ENCODE measurements at places on chromosomes 7 and 10.
A peak's percentile ranks its signal among the peaks of the same experiment; 100 is the strongest.

GRCh38 chr7:48183370-48183743 lies 12.1 kb downstream of the ABCA13 start:
- DNase-seq: no peak

- no peak for DNase-seq
These were observed 18.0 kb upstream of the ARID5B start for GRCh38 chr10:61883371-61884025.

DNA sequence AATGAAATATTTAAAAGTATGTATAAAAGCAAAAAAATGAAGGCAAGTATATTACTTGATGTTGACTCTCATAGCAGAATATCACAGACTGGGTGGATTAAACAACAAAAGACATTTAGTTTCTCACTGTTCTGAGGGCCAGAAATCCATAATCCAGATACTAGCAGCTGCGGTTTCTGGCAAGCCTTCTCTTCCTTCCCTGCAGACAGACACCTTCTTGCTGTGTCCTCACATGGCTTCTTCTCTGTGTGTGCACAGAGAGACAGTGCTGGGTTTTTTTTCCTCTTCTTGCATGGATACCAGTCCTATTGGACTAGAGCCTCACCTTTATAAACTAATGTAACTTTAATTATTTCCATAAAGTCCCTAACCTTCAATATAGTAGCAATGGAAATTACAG lies 127.9 kb upstream of the AKR1E2 start:
- no peak for DNase-seq

GRCh38 chr10:58512491-58513187 lies at the start of gene BICC1:
TSS of gene BICC1 (plus strand) at chr10:58512872. CDS start at chr10:58513144, 272 bp downstream.
- no peak for DNase-seq

- no peak for DNase-seq
These were observed 882 bp downstream of the ZNF282 start for GRCh38 chr7:149196151-149196704.

- no peak for DNase-seq
These were observed 88.5 kb downstream of the AKR1D1 start for GRCh38 chr7:138164804-138165203.

DNA sequence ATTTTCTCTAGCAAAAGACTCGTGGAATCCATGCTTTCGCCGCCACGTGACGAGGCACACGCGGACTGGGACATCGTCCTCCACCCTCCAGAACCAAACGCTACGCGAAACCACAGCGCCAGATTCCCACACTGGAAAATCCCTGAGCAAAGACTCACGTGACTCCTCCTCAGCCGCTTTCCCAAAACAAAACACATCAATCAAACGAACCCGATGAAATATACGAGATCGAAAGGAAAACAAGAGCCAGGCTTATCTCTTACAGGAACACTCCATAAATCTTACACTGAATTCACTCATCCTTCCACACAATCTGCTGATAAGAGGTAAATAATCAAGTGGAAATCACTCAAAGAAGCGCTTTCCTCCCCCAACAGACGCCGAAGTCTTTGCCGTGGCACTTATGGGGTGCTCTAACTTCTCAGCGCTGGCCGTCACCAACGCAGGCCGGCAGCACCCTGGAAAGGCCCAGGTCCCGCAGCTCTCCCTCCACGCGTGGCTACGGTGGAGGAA lies 23.8 kb downstream of the DIP2C start:
- DNase-seq: no peak

- no peak for DNase-seq
These were observed 47.6 kb upstream of the PDCD4 start for GRCh38 chr10:110824152-110824441.

GRCh38 chr10:17689137-17689536 lies 45.2 kb downstream of the STAM start:
- no peak for DNase-seq

GRCh38 chr7:21326921-21327320 lies 101.0 kb upstream of the SP4 start:
- no peak for DNase-seq

- no peak for DNase-seq
These were observed 50.8 kb downstream of the GCC1 start for GRCh38 chr7:127534636-127535035.

DNA sequence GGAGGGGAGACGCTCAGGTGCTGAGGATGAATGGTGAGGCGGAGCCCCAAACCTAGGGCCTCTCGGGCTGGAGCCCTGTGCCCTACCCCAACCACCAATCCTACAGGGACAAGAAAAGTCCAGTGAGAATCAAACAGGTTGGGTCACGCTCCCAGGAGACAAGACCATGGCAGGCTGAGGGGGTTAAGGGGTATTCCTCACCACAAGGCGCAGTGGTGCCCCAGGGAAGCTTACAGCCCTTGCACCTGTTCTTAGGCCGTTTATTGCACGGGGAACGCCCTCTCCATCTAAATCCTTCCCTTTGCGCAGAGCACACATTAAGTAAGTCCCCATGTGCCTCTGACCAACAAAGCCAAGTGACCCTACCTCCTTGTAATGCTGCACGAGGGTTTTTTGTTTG lies 3.5 kb downstream of the FZD9 start:
- no peak for DNase-seq

GRCh38 chr10:9734218-9734617 lies 1283.5 kb upstream of the CELF2 start:
- no peak for DNase-seq

- DNase-seq: no peak
These were observed 58.6 kb downstream of the AUTS2 start for GRCh38 chr7:69656890-69657289.

DNA sequence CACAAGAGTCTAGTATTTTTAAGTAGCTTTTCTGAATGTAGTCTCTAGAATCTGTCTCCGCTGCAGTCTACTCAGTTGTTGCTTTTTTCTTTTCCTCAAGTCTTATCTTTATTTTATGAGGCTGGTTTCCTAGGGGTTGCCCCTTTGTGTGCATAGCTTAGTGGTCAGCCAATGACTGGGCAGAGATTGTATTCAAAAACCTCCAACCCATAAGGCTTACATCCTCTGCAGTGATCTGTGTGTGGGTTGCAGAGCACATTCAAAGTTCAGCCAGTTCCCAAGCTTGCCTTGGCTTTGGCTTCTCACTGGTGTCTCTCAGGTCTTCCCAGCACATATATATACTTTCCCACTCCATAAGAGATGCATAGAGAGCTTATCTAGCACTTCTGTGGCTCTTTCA lies 160.0 kb upstream of the TCF7L2 start:
- DNase-seq: no peak

DNA sequence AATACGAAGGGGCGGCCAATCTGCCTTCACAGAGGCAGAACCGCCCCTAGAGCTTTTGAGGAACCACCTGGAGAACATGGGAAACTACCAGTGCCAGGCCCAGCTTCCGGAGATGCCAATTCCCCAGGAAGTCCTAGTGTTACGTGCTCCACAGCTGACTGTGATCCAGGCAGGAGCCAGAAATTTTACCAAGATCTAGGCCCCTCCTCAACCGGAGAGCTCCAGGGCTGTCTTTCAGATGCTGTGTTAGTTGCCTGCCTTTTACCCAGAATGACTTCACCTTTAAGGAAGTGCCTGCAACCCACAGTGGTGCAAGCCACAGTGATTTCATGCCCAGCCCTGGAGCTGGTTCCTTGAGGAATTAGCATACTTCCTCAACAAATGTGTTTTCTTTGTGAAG lies 62.9 kb downstream of the ELMO1 start:
- DNase-seq: no peak

GRCh38 chr7:42596737-42597136 lies 315.1 kb downstream of the C7orf25 start:
- no peak for DNase-seq

- no peak for DNase-seq
These were observed 29.9 kb upstream of the HBP1 start for GRCh38 chr7:107138696-107139420.

GRCh38 chr10:123380491-123381085 lies 226.4 kb downstream of the BUB3 start:
- DNase-seq: no peak

- no peak for DNase-seq
These were observed 312.6 kb downstream of the IPMK start for GRCh38 chr10:57955076-57955475.

- no peak for DNase-seq
These were observed 101.7 kb upstream of the ZNF438 start for GRCh38 chr10:31133251-31133791.

DNA sequence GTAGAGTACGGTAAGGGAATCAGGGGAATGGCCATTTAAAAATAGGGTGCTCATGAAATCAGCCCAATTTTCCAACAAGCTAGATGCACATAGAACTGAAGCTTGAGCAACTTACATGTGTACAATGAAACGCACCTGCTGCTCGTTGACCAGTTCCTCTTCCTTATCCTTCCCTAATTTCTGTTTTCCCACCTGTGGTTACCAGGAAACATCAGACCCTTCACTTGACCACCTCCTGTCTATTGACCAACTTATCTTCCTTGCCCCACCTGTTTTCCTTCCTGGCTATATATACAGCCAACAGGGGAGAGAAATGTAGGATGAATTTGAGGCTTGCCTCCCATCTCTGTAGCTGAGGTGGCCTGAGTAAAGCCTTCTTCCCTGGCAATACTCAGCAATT lies 37.8 kb upstream of the RAPGEF5 start:
- DNase-seq: no peak

GRCh38 chr10:5643346-5644067 lies 22.9 kb downstream of the ASB13 start:
- no peak for DNase-seq

GRCh38 chr7:12257582-12257981 lies 46.5 kb downstream of the TMEM106B start:
- peak; percentile 16 for DNase-seq

DNA sequence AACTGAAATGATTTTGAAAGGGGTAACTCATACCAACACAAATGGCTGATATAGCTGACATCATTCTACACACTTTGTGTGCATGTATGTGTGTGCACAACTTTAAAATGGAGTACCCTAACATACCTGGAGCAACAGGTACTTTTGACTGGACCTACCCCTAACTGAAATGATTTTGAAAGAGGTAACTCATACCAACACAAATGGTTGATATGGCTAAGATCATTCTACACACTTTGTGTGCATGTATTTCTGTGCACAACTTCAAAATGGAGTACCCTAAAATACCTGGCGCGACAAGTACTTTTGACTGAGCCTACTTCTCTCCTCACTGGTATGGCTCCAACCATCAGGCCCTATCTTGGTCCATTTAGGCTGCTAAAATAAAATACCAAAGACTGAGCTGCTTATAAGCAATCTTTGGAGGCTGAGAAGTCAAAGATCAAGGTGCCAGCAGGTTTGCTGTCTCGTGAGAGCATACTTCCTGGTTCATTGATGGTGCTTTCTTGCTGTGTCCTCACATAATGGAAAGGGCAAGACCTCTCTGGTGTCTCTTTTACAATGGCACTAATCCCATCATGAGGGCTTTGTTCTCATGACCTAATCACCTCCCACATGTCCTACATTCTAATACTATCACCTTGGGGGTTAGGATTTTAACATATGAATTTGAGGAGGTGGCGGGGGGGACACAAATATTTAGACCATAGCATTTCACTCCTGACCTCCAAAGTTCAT lies 173.3 kb downstream of the CFTR start:
- no peak for DNase-seq

DNA sequence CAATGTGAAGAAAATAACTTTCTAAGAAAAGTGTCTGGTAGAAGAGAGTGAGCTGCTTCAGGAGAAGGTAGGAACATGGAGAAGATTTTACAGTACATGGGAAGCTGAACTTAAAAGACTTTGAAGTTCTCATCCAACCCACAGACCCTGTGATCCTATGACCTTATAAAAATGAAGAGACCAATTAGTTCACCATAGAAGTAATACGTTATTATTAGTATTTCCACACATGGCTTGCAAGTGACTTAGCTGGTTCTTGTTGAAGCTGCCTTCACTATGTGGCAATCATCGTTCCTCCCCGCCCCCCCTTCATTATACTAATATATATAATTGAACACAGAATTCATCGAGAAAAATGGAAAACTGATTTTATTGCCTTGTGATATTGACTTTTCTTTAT lies 129.1 kb downstream of the SND1 start:
- DNase-seq: no peak

- no peak for DNase-seq
These were observed 55.0 kb upstream of the AKR1E2 start for GRCh38 chr10:4770801-4771553.

- DNase-seq: no peak
These were observed 7.3 kb downstream of the SFRP5 start for GRCh38 chr10:97764519-97764931.

- no peak for DNase-seq
These were observed 69.3 kb downstream of the OAT start for GRCh38 chr10:124349231-124349995.

GRCh38 chr10:108597031-108597430 lies 1326.3 kb downstream of the XPNPEP1 start:
- DNase-seq: no peak

DNA sequence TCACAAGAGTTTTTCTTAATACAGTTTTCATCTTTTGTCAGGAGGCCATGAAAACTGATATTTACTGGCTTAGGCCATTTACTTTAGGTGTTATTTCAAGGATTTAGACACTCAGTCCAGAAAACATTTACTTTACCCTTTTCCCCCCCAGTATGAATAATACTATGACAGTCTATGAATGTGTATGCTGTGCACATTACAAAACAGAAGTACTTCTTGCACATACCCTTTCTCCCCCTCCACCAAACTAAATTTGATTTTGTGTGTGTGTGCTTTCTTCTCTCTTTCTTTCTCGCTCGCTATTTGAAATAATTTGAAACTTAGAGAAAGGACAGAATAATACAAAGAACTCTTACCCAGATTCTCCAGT lies 41.3 kb downstream of the RBM33 start:
- DNase-seq: no peak

GRCh38 chr10:127203067-127203466 lies 6.7 kb upstream of the INSYN2A start:
- no peak for DNase-seq

DNA sequence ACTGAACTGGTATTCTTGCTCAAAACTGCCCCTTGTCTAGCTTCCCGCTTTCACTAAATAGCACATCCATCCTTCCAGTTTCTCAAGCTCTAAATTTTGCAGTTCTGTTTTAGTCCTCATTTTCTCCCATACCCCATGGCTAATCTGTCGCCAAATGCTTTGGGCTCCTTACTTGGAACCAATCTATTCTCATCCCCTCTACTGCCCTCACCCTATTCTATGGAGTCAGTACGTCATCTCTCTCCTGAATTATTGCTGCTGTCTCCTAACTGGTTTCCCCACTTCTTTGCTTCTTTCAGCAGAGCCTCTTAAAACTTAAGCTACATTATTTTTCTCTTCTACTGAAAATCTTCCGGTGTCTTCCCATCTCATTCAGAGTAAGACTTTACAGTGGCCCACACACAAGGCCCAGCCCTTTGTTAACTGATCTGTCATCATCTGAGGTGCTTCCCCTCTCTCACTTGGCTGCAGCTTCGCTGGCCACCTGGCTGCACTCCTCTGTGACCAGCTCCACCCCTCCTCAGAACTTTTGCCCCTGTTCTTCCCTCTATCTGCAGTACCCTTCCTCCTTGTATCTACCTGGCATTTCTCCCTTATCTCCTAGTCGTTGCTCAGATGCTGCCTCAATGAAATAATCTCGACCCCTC lies 9.9 kb downstream of the STARD3NL start:
- no peak for DNase-seq

DNA sequence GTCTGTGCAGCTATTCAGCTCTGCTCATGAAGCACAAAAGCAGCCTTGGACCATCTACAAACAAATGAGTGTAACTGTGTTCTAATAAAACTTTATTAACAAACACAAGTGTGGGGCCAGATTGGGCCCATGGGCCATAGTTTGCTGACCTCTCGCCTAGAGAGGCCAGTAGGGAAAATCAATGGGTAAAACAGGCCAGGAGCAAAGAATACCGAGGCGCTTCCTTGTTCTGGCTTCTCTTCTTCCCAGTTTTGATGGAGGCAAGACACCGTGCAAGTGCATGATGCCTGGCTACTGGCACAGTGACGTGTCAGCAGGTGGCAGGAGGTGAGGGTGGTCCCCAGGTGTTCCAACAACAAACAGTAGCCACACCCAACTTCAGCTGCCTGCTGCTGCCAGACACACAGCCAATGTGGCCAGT lies 94.3 kb upstream of the SDK1 start:
- no peak for DNase-seq
